ENCODE measurements at places on chromosomes 13 and 19.

GRCh38 chr13:45928843-45929242, 77.3 kb upstream of the SIAH3 start:
- no peak for DNase-seq

DNA sequence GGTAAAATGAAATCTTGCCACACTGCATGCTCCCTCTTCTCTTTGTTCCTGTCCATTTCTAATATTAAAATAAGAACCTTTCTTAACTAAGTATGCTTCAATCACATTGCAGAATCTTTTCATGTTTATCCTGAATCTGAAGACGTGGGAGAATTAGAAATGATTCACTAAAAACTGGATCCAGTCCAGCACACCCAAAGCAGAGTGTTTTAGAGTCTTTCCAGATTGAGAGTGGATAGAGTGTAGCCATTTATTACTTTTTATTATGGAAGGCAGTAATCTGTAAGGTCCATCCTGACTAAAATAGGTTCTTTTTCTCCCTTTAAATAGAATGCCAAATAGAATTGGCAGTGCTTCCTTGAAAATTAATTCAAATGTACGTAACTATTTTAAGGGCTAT, 453.5 kb downstream of the TDRD3 start:
- DNase-seq: no peak

- no peak for DNase-seq
Observed at GRCh38 chr19:45417151-45417550, 6.6 kb downstream of the ERCC1 start.

GRCh38 chr13:24670174-24670573, 10.0 kb upstream of the ATP12A start:
- DNase-seq: no peak

GRCh38 chr13:85755123-85755522, 44.1 kb downstream of the SLITRK6 start:
- DNase-seq: no peak

DNA sequence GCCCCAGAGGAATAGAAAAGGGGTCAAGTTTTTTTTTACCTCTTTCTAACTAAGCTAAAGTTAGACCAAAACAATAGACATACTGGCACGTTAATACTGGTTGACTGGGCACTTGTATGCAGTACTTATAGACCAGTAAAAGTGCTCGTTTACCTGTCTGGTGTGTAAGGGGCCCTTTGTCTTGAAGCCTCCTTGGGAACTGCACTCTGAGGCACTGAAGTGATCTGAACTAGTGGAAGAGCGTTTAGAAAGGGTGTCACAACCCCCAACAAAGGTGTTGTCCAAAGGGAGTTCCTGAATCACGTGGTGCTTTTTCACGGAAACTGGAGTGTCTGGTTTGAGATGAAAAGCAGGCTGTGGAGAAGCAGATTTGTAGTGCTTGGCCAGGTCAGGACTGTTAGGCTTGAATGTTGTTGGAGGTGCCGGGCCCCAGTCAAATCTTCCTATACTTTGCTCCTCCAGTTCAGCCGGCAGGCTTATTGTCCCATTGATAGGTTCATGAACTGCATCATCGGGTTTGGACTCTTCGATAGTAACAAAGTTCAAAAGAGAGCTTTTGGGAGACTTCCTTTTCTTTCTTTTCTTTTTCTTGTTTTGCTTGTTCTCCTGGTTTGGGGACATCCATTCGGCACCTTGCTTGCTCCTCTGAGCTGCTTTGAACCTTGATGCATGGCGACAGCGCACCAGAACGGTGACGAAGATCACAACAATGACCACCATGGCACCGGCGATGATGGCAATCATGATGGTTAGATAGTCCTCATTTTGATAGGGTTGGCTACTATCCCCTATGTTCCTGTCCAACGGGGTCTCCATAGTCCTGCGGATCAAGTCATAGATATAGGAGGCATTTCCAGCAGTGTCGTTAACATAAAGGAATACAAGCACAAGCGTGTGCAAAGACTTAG, 4.6 kb downstream of the PCDH9 start:
- no peak for DNase-seq
